ENCODE measurements at places on chromosomes 5 and 9.

GRCh38 chr9:122695696-122696095, 20.8 kb downstream of the OR1L3 start:
- H3K36me3 ChIP-seq, result no peaks in the 10 kb centered on the region
- H3K4me1 ChIP-seq, result no peaks in the 10 kb centered on the region
- no peak overlapping the region for H3K4me3 ChIP-seq

DNA sequence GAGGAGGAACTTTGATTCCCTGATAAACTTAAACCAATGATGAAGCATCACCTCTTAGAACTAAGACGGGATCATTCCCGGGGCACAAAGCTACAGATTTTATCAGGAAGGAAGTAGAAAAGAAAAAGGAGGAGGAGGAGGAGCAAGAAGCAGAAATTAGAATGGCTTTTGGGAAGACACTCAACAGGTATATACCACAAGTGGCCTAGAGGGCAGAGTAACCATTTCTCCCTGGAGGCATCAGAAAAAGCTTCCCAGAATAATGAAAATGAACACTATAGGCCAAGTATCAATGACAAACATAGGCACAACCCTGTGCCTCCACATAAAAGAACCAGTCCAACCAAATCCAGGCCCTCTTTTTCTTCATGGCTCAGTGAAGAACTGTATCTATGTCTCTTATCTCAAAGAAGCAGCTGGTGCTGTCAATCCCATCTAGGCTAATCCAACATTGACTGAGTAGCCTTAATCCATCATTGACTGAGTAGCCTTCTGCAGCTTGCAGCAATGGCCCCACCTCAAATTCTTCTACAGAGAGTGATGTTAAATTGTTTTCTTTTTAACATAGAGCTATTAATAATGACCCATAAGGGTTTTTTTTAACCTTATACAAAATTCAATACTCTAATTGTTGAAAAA, 178.8 kb upstream of the KIF2A start:
- no peak overlapping the region for H3K27ac ChIP-seq
- no peaks in the 10 kb centered on the region for H3K4me1 ChIP-seq
- no peak overlapping the region for H3K4me3 ChIP-seq
- no peaks in the 10 kb centered on the region for H3K36me3 ChIP-seq

DNA sequence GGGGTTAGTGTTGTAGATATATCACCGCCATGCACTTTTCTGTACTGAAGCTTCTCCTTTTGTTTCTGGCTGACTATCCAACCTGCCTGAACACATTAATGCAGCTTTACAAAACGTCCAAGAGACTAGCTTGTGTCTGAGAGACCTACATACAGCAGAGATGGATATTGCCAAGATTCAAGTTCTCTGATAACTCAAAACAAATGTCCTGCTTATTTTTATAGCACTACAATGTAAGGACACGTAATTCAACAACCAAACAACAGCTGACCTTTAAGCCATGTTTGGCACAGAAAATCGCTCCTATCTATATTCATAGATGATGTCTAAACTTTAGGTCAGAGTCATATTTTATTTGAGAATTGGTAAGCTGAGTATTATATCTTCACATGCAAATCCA, 76.2 kb upstream of the NTRK2 start:
- no peaks in the 10 kb centered on the region for H3K4me1 ChIP-seq
- DNase-seq, result no peak
- H3K27ac ChIP-seq, result no peak overlapping the region
- no peaks in the 10 kb centered on the region for H3K36me3 ChIP-seq
- peaks cover 8% of the 10 kb centered on the region for H3K27me3 ChIP-seq
- H3K4me3 ChIP-seq, result no peak overlapping the region

- H3K27ac ChIP-seq, result no peak overlapping the region
- H3K4me1 ChIP-seq, result no peaks in the 10 kb centered on the region
- H3K4me3 ChIP-seq, result no peak overlapping the region
- peaks cover 3% of the 10 kb centered on the region for H3K36me3 ChIP-seq
- no peak for DNase-seq
Observed at GRCh38 chr9:2597483-2597882, 24.1 kb upstream of the VLDLR start.

- H3K4me3 ChIP-seq, result no peak overlapping the region
- DNase-seq, result no peak
- peaks cover 13% of the 10 kb centered on the region for H3K36me3 ChIP-seq
- H3K27me3 ChIP-seq, result no peaks in the 10 kb centered on the region
Observed at GRCh38 chr5:124704594-124705284, 41.7 kb downstream of the ZNF608 start.

GRCh38 chr5:83718936-83719495, 1.6 kb downstream of the HAPLN1 start:
- H3K27ac ChIP-seq, result peak overlapping the region; percentile 95
- no peaks in the 10 kb centered on the region for H3K27me3 ChIP-seq
- peaks cover 81% of the 10 kb centered on the region for H3K4me1 ChIP-seq
- peak overlapping the region; percentile 89 for H3K4me3 ChIP-seq
- H3K36me3 ChIP-seq, result no peaks in the 10 kb centered on the region
- no peak for DNase-seq

DNA sequence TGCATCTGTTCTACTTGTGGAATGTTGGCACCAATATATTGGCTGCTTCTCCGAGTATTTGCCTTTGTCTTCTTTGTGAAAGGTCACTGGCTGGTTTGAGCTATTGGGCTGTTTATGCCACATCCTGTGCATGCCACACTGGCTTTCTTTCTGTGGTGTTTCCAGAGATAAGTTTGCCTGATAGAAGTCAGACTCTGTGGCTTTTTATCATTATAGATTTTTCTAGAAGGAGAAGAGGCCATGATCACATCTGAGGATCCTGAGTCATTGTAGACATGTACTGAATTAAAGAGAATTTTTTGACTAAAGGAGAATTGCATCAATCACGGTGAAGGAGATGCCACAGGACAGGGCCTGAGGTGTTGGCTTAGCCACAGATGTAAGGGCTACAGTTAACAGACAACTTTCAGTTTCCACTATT, 26.5 kb upstream of the CDKN2B start:
- H3K4me3 ChIP-seq, result no peak overlapping the region
- peaks cover 8% of the 10 kb centered on the region for H3K36me3 ChIP-seq
- no peaks in the 10 kb centered on the region for H3K27me3 ChIP-seq
- H3K4me1 ChIP-seq, result peaks cover 10% of the 10 kb centered on the region

- H3K4me3 ChIP-seq, result no peak overlapping the region
- H3K27me3 ChIP-seq, result peaks cover 15% of the 10 kb centered on the region
- no peak for DNase-seq
- peaks cover 11% of the 10 kb centered on the region for H3K4me1 ChIP-seq
- H3K36me3 ChIP-seq, result no peaks in the 10 kb centered on the region
Observed at GRCh38 chr9:96056226-96056625, 180.7 kb downstream of the ERCC6L2 start.

- H3K27me3 ChIP-seq, result no peaks in the 10 kb centered on the region
- peak overlapping the region; percentile 63 for H3K27ac ChIP-seq
- no peak overlapping the region for H3K4me3 ChIP-seq
- H3K36me3 ChIP-seq, result no peaks in the 10 kb centered on the region
Observed at GRCh38 chr5:122434205-122434970, 122.4 kb downstream of the SNCAIP start.

Data from osteocyte (in vitro differentiated cells).